ENCODE measurements at places on chromosomes 6 and 20.

GRCh38 chr6:108626777-108627176 is 66.1 kb downstream of the FOXO3 start:
- DNase-seq = no peak

DNA sequence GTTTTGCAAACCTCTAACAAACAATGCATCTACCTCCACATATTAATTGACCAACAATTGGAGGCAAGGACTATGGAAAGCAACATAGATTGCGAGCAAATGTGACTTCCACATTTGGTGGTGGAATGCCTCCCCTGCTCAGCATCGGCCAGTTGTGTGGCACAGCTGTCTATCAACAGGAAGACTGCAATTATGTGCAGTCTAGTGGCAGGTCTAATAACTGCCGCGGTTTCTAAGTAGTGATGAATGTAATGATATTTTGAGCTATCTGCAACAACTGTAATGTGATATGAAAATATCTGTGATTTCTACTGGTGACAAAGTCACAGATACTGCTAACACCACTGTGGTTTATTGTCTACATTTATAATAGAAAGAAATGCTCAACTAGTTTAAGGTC is 56.8 kb downstream of the NCR2 start:
- DNase-seq = no peak

GRCh38 chr6:25874118-25874517 is at the start of gene SLC17A3:
TSS of gene SLC17A3 (minus strand) at chr6:25874243. CDS start at chr6:25868387, 5,856 bp downstream.
- DNase-seq = no peak

GRCh38 chr20:32488066-32488838 is 96.9 kb downstream of the NOL4L start:
- DNase-seq = no peak

- no peak for DNase-seq
These were observed 2.7 kb downstream of the FAM110A start for GRCh38 chr20:836190-836589.

DNA sequence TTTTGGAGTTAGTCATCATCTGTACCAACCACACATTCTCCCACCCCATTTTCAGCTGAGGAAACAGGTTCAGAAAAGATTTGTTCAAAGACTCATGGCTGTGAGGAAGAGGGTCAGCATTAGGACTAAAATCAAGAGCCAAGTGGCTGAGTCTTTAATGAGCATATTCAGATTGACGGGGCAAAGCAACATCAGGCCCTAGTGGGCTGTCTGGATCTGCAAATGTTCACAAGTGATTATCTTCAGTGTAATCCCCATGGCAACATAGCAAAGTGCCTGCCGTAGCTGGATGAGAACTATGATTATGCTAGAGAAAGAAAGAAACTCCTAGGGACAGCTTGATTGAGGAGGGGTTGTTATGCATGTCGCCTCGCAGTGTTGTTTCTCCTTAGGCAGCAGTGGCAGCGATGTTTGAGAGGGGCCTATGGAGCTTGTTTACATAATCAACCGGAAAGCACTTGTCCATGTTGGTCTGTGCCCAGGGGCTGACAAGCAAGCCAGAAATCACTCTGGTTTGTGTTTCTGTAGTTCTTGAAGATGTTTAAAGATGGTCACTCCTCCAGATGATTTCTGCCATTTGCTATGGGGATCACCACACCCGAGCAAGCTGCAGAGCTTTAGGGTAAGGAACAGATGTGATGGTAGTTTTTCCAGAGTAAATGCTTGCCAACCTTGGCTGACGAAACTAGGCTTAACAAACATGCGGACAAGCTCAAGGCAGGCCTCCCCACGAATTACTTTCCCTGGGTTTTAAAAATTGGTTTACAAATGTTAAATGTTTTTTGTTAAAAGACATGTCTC is 124.3 kb upstream of the MLIP start:
- DNase-seq = no peak
